Temporal lobe (tissue), 4 donors: ENCODE measurements at places on chromosomes 7 and 10. TPM values are rescaled to one million over a fixed set of nuclear protein-coding genes. Genes with fewer than 3 reads are reported as not detected.

SPOCK2 gene
- 25.8 TPM for total RNA-seq

FOXI2 gene
- not detected for total RNA-seq

SFXN4 gene
- total RNA-seq = 17.5 TPM

ICA1 gene
- 20.4 TPM for total RNA-seq

UFSP1 gene
- 2.2 TPM for total RNA-seq

PTPRN2 gene
- total RNA-seq = 47.7 TPM

SLC35G1 gene
- 4.9 TPM for total RNA-seq

SPDYE17 gene
- total RNA-seq = not detected

OR13A1 gene
- total RNA-seq = not detected

ZP3 gene
- total RNA-seq = 0.49 TPM

GATA3 gene
- total RNA-seq = under 0.01 TPM

PCLO gene
- 66.4 TPM for total RNA-seq

ADARB2 gene
- 4.2 TPM for total RNA-seq

CREB5 gene
- 6.1 TPM for total RNA-seq

EMX2 gene
- total RNA-seq = 3.7 TPM

IFIT1 gene
- 3.7 TPM for total RNA-seq

COL17A1 gene
- 0.25 TPM for total RNA-seq

CALCR gene
- not detected for total RNA-seq

CACNA2D1 gene
- 219 TPM for total RNA-seq

OR2A5 gene
- total RNA-seq = not detected

RBM20 gene
- total RNA-seq = 0.74 TPM

FKBP14 gene
- 7.4 TPM for total RNA-seq

SLC26A5 gene
- not detected for total RNA-seq
